ENCODE measurements at places on chromosomes 12 and 14.

- no peak for DNase-seq
Observed at GRCh38 chr14:41872931-41873685, 266.4 kb downstream of the LRFN5 start.

GRCh38 chr14:101950516-101951215 lies 13.7 kb upstream of the DYNC1H1 start:
- no peak for DNase-seq

- no peak for DNase-seq
Observed at GRCh38 chr12:15546102-15546701, 223.9 kb downstream of the PTPRO start.

- no peak for DNase-seq
Observed at GRCh38 chr14:76352639-76353281, 23.2 kb upstream of the ESRRB start.

DNA sequence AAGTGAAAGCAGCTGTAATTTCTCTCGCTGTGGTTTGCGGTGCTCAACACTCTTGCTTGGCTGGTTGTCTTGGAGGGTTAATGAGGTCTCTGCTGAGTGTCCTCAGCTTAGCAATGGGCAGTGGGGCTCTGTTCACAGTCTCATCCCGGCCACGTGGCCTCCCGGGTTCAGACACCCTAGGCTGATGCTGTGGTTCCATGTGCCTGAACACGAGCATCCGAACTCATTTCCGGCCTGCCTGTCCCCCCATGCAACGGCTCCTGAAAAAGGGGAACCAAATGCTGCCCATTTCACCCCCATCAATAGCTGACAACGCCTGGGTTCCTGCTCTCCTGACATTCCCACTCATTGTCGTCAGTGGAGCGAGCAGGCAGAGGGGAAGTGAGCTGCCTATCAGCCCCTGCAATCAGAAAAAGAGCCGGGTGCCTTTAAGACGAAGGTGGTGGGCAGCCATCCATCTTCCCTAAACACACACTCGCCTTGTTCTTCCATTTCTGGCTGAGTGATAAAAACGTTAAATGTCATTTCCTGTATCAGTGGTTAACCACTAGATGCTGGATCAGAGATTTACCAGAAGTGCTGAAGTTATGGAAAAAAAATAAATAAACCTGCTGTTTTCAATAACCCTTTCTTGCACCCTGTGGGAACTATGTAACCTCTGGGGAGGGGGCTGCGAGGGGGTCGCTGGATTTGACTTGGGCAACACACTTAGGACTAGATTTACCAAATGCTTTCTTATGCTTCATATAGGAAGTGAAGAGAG lies 60.3 kb upstream of the BCL2L14 start:
- peak; percentile 89 for DNase-seq

DNA sequence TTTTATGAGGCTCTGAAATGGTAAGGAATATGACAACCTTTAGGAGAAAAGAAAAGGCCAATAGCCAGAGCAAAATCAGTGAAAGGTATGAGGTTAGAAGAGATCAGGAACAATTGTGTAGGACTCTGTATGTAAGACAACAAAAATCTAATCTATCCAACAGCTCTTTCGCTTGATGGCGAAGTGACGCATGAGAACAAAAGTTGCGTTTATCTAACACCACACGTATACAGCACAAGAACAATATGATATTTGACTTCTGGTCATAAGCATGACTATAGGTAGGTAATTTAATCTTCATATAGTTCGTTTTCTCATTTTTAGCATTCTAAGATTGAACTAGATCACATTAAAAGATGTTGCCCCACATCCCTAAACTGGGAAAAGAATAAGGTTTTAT lies 1.5 kb downstream of the CLECL1 start:
- no peak for DNase-seq

- DNase-seq, result peak; percentile 25
Observed at GRCh38 chr14:75123991-75124390, 2.9 kb downstream of the NEK9 start.

DNA sequence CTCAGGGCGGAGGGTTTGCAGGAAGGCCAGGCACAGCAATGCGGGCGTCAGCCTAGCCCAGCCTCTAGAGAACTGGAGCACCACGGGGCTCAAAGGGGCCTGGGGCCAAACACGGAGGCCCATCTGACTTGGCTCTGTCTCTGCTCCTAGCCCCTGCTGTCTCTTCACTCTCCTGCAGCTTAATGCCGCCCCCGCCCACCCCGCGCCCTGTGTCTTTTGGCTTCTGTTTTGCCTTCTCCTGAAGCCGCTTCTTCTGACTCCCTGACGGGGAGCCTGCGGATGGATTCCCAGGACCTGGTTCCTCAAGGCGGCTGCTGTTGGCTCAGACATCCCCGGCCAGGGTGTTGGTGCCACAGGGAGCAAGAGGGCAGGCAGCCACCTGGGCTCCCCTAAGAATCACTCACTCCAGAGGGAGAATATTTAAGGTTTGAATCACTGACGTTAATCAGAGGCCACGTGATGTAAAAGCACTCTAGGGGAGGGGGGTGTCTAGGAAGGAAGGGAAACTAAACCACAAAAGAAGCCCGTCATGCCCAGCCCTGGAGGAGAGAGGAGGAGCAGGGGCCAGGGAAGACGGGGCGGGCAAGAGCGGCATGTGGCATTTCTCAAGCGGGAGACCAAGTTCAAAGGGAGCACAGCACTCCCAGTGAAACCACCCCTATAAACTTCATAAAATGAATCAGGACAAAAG lies 36.9 kb upstream of the PRMT8 start:
- no peak for DNase-seq

DNA sequence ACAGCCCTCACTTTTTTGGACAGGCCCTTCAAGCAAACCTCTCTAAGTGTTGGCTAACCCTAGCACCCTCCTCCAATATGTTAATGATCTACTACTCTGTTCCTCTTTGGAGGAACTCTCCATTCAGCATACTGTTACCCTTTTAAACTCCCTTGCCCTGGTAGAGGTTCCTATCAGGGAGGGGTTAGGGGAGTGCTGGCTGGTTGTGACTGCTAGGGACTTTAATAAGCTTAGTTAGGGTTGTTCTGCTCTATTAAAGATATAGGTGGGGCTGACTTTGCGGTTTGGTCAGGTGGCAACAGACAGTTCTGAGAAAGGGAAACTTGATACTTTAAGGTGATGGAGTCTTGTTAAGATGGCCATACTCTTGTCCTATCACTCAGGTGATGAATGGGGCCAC lies 301.5 kb upstream of the FBXO33 start:
- DNase-seq, result no peak

GRCh38 chr14:89430391-89431236 lies 13.6 kb upstream of the FOXN3 start:
- no peak for DNase-seq

DNA sequence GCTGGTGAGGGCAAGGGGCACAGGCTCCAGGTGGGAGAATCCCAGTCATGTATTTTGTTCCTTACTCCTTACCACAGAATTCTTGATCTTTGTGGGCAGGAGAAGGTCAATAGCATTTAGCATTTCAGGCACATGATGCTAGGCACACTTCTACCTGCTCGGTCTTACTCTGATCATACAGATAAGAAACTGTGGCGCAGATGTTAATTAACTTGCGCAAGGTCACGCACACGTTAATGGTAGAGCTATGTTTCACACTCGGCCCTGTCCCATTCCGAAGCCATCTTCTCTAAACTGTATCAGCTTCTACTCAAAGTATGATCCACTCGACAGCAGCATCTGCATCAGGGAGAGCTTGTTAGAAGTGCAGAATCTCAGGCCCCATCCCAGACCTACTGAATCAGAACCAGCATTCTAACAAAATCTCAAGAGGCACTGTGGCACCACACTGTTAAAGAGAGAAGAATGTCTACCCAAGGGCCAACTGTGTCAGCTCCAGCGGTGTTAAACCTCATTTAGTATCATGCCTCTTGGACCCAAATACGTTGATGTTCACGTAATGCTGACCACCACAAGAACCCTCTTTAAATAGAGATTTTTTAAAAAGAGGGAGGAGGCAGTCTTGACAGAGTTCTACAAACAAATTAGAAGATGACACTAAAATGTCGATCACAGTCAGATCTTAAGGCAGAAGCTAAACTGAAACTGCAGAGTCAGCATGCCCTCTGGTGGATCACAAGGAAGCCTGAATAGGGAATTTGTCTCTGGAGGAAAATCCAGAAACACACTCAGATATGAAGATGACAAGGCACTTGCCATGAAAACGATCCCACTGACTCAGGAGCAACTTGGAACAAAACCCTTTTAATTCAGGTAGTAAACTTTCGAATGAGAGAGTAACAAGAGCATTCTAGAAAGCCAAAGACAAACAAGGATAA lies 7.3 kb downstream of the STXBP6 start:
- DNase-seq, result no peak

DNA sequence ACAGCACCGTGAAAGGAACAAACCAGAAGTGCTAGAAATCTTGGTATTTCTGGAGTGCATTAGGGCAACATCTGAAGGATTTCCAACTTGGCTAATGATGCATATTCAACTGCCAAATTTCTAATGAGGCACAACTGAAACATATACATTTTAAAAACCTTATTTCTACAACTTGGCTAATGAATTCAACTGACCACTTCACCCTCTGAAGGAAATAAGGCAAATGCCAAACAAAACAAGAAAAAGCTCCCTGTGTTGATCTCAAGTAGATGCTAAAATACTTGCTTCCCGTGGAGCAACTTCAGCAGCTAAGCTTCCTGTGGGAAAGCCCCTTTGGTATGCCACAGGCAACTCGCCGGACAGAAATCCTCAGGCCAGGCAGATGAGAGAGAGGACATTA lies 167.1 kb downstream of the TTC7B start:
- DNase-seq, result no peak

DNA sequence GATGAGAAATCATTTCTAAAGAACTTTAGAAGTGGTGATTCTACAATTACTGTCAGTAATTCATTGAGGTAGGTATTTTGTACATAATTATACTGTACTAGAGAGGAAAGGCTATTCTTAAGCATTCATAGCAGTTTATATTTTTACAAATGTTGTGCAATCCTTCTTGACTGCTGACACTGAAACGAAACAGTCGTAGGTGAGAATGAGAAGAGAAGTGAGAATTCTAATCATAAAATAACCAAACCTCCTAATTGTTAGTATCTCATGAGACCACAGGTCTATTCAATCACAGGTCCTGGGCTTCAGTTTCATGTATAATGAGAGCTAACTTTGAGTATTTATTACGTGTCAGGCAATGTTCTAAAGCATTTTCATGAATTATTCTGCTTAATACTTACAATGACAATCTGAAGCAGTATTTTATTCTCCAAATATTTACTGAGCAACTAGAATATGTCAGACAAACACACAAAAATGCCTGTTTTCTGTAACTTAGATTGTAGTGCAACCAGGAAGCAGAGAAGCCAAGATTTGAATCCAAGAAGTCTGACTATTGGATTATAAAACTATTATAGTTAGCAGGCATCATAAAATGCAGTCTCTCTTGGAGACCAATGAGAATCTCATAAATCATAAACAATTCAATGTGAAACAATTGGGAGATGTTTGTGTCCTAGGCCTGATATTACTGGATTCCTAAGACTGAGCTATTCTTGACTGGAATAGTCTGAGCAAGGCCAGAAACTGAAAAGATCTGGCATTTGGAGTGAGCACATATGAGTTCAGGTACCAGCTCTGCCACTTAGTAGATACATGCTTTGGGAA lies 24.3 kb downstream of the RERG start:
- no peak for DNase-seq

Data from GF-D8 (cell line).